ENCODE measurements at places on chromosomes 7 and 10.

DNA sequence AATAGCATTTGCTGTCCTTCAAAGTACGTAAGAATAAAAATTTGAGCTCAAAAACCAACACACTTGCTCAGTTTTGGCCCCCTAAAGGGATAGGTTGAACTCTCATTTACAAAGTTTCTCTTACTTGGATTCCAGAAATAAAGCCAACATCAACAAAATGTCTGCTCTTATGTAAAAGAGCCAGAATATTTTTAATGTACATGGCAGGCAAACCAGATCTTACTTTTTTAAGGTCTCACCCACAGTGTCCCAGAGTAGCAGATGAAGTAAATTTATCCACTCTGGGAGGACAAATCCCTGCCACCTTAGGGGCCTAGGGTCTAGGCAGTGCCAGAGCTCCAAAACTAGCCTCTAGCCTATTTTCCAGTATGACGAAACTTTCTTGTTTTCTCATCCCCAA is 159.6 kb downstream of the SKAP2 start:
- no peak for DNase-seq

- no peak for DNase-seq
Measured at GRCh38 chr10:72267819-72268399, 5.8 kb upstream of the DDIT4 start.

DNA sequence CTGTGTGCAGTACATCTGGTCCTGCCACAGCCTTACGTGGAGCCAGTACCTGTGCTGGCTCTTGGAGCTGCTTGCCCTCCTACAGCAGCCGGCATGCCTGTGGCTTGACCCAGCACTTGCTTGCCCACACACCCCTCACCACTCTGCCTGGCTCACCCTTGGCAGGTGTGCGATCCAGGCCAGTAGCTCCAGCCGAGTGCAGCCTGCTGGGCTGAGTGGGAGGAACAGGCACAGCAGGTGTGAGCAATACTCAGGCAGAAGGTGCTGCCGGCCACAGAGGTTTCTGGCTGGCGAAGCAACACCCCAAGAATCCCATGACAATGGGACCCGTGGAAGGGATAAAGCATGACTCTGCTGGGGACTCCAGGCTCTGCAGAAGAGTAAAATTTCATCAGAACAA is 173.5 kb upstream of the ADCY1 start:
- DNase-seq, result peak; percentile 40

- peak; percentile 10 for DNase-seq
Measured at GRCh38 chr7:103524042-103524907, 78.3 kb upstream of the SLC26A5 start.

DNA sequence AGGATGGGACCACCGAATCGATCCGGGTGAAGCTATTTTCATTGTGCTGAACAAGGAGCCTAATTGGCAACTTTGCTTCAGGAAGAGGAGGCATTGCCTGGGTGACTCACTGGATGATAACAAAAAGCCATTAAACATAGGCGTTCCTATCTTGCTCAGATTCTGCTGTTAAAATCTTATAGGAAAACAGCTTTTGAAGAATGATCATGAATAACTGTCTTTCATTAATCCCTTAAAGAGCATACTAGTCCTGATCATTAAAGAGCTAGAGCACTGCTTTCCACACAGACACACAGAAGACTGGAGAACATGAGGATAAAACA is 174.2 kb upstream of the IMMP2L start:
- no peak for DNase-seq

DNA sequence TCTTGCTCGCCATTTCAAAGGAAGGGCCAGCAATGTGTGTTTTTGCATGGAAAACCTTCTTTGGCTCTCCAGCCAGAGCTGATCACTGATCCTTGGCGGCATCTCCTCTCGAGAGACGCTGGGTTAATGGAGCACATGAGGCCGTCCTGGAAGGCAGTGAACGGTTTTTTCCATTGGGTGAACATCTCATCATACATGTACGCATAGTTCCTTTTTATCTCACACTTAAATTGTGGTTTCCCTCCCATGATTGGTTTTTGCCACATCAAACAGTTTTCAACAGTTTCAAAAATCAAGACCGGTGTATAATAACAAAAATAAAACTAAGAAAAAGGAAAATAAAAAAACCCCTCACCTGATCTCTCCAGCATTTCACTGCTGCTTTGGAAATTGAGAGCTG is 276.4 kb downstream of the TCF7L2 start:
- DNase-seq, result no peak

GRCh38 chr10:70455213-70455630 is 13.7 kb upstream of the NODAL start:
- DNase-seq, result no peak

DNA sequence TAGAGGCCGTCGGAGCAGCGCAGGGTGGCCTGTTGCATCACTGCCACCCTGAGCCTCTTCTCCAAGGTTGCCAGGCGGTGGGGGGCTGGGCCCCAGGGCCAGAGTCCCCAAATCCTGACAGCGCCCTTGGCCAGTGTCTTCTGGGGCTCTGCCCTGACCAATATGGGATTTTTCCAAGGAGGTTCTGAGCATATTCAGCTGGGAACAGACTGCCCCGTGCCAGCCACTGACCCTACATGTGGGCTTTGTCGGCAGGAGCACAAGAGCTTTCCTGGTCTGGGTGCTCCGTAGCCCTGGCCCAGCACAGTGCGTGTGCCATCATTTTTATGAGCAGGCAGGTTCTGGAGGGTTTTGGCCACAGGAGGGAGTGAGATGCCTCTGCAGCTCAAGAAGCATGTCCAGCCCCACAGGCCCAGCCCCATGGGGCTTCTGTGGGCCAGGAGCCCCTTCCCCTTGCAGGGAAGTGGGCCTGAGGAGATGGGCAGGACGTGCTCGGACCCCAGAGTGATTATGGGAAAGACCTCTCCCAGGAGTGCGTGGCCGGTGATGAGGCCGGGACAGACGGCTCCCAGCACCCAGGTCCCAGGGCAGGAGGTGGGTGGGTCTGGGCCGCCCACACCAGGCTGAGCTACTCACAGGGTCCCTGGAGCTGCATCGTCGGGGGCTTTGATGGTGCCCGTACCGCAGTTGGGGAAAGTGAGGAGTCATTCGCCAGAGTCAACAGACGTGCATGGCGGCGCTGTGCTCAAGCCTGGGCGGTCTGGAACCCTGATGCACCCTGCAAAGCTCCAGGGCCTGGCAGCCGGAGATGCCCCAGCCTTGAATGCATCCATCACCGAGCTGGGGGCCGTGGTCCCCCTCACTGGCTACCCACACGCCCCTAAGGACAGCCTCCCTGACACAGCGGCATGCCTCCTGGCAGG is 66.6 kb downstream of the PWWP2B start:
- DNase-seq, result no peak

GRCh38 chr7:43362652-43363034 is 220.3 kb upstream of the STK17A start:
- DNase-seq, result peak; percentile 82

DNA sequence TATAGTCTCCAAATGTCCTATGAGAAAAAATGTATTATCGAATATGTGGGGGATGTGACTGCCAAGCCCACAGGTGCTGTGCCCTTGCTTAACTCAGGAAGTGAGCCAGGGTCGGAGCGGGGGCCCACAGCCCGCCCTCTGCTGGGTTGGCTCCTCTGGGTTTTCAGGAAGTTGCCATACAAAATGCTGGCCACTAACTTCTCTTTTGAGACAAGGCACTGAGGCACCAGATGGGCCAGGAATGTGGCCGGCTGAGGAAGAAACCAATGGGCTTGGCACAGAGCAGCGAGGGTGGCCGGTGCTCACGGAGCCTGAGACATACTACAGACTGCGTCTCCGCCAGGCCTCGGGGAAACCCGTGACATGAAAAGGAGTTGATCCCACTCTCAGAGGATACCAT is 58.9 kb downstream of the FAM53B start:
- no peak for DNase-seq

DNA sequence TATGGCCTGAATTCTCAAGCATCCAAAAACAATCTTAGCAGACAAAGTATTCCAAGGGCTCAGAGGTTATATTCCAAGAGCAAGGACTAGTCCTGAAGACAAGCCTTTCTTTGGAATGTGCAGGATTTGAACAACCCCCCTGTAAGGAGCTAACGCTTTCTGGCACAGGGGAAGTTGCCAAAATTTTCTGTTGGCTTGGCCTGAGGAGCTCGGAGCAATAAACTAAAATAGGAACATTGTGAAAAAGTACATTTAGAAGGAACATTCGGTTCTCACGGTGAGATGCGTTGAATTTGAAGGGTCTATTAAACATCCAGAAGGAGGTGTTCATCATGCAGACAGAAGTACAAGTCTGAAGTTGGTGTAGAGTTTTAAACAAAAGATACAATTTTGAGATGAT is 1030.5 kb upstream of the CELF2 start:
- DNase-seq, result no peak

DNA sequence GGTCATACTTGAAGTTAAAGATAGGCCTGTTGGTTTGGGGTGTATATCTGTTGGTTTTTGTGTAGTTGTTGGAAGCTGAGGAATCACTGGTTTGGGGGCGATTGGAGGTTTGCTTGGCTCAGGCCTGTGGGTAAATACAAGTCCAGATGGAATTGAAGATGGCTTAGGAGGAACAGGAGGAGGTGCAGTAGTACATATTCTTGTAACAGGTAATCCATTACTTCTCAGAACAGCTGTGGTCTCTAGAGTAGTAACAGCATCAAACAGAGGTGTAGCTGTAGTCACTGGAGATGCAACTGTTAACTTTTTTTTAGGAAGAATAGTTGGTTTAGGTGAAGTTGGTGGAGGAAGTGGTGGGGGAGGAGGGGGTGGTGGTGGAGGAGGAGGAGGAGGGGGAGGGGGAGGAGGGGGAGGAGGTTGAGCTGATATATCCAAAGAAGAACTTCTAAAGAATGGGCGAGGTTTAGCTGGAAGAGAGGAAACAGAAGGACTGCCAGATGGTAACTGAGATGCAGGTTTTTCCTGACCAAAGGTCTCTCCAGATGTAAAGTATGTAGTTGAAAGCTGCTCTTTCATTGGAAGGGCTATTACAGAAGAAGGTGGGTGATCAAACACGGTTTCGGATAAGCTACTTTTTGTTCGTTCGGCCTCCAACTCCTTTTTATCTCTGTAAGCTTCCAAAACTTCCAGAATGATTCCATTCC is 209.2 kb downstream of the PCLO start:
- no peak for DNase-seq

GRCh38 chr7:55190511-55191160 is 171.8 kb downstream of the EGFR start:
- DNase-seq, result no peak

DNA sequence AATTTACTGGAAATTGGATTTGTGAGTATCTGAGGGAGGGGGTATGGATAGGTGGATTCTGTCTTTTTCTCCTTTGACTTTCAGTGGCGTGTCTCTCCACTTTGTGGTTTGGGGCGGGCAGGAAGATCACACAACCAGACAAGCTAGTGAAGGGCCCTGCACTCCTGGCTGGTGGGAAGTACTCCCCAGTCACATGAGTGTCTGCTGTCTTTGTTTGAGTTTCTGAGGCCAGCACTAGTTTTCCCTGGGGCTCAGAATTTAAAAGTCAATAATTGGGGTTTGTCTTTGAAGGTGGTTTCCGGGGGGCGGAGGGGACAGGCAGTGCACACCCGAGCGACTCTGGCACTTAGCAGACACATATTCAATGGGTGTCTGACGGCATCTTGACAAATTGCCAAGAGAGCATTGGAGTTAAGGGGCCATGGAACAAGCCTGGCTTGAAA is 120.1 kb downstream of the WDFY4 start:
- peak; percentile 47 for DNase-seq

GRCh38 chr7:23012186-23012585 is 1.7 kb downstream of the HYCC1 start:
- DNase-seq, result no peak

DNA sequence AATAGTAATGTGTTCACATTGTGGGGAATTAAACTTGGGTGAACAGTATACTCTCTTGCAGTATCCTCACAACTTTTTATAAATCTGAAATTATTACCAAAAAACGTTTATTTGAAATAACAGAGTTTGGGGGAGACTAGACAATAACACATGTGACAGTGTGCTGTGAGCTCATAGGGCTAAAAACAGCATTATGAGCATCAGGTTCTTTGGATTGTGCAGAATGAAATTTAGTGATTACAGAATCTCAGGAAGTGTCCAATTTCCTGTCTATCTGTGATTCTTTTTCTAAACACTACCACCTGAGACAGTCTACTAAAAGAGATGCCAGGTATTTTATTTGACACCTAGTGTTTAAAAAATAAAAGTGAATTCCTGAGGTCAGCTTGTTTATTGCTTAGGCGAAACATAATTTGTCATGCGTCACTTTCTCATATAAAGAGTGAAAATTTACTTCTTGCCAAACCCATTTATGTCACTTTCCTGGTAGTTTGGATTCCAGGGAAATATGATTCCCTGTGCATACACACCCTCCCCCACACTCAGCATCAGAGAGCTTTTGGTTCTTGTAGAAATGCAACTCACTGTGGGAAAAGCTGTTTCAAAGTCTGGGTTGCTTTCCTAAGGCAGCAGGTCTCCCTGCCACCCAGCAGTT is 71.2 kb downstream of the AOAH start:
- no peak for DNase-seq

All from NCI-H345 (cell line).